ENCODE measurements at places on chromosomes 5 and 9. TPM values are rescaled to one million over a fixed set of nuclear protein-coding genes. Genes with fewer than 3 reads are reported as not detected.
A peak's percentile ranks its signal among the peaks of the same experiment; 100 is the strongest.

DNA sequence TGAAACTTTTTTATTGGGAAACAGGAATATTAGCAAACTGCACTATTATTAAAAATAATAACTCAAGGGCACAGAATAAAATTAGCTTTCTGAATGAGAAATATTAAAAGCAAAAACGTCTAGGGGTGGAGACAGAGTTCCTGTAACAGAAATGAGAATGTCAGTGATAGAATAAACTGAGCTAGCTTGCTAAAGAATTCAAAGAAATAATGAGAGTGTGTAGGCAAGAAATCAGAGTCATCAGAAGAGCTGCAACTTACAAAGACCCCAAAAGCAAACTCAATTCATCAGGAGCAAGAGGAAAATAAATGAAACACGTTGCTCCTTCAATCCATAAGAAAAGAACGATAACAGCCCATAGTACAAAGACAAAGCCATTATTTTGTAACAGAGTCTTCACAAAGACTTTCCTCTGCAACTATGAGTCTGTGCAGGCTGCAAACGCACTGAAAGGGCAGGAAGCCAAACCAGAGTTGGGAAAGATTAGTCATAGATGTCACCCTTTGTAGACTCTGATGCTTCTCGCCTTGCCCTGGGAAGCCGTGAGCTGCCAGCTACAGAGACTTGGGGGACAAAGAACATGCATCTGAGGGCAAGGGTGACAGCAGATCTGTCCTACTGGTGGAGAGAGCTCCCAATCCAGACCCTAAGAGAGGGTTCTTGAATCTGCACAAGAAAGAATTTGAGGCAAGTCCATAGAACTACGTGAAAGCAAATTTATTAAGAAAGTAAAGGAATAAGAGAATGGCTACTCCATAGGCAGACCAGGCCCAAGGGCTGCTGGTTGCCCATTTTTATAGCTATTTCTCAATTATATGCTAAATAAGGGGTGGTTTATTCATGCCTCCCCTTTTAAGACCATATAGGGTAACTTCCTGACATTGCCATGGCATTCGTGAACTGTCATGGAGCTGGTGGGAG lies 40.8 kb downstream of the SHC3 start:
- DNase-seq, result no peak

DNA sequence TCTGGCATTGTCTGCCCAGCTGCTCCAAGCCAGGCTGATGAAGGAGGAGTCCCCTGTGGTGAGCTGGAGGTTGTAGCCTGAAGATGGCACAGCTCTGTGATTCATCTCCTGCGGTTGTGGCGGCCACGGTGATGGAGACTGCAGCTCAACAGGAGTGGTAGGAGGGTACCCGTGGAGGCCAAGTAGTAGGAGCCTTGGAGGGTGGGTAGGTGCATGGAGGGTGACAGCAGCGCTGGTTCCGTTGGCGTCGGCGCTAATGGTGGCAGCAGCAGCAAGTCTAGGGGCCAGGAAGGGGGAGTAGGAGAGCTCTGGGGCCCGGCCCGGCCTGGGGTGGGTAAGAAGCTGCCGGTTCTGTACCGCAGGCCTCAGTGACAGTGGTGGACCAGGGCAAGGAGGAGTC lies 22.4 kb upstream of the TRIM52 start:
- no peak for DNase-seq

- peak; percentile 55 for DNase-seq
Observed at GRCh38 chr9:111482694-111483438, 1.3 kb downstream of the ECPAS start.

- no peak for DNase-seq
Observed at GRCh38 chr5:122941737-122942136, 94.8 kb downstream of the PPIC start.

DNA sequence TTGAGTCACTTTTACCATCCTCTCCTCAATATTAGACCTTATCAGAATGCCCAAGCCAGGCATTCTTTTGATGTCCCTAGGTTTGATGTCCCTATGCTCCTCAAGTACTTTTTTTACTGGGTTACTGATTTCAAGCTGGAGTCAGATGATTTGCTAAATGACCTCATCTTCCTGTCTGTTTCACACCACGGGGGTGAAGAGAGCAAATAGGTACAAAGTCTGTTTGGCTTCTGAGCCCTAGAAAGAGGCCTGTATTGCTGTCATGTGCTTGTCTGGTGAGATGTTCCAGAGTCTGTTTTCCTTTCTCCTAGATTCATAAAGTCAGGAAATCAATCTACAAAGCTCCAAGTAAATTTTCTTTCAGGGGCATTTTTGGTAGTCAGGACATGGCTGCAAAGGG lies 12.7 kb upstream of the DAB2 start:
- no peak for DNase-seq

- no peak for DNase-seq
Observed at GRCh38 chr5:62661126-62661525, 82.5 kb downstream of the LRRC70 start.

- DNase-seq, result no peak
Observed at GRCh38 chr5:55585206-55585610, 50.4 kb upstream of the PLPP1 start.

GRCh38 chr5:169148138-169148740 lies 152.7 kb downstream of the SLIT3 start:
- no peak for DNase-seq

GRCh38 chr5:135669416-135669815 lies 90.6 kb upstream of the CXCL14 start:
- no peak for DNase-seq

DNA sequence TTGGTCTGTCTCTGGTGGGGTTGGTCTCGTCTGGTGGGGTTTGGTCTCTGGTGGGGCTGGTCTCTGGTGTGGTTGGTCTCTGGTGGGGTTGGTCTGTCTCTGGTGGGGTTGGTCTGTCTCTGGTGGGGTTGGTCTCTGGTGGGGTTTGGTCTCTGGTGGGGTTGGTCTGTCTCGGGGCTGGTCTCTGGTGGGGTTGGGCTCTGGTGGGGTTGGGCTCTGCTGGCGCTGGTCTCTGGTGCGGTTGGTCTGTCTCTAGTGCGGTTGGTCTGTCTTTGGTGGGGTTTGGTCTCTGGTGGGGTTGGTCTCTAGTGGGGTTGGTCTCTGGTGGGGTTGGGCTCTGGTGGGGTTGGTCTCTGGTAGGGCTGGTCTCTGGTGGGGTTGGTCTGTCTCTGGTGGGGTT lies 16.3 kb upstream of the CD74 start:
- no peak for DNase-seq

- no peak for DNase-seq
Observed at GRCh38 chr9:4114569-4115505, 185.0 kb downstream of the GLIS3 start.

DNA sequence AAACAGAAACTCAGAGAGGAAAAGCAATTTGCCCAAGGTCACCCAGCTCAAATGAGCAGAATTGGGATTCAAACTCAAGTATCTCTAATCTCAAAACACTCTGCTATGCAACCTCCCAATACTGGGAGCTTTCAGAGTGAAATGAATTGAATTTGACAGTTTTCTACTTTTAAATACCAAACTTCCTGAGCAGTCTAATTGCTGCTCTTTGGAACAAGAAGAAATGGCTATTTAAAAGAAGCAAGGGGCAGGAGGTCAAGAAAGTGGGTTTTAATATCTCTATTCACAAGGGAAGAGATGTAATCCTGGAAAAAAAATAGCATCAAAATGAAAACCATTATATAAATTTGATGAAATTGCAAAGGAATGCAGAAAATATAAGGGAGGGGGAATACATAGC lies 142.6 kb downstream of the INSYN2B start:
- DNase-seq, result no peak

Gene LECT2
- total RNA-seq, result not detected

Gene RHOBTB3
- total RNA-seq, result 66.9 TPM

Gene PLEKHG4B
- total RNA-seq, result 21.7 TPM

Gene KCNMB1
- total RNA-seq, result 0.09 TPM

Gene LCN1
- total RNA-seq, result not detected

All from neural crest cell (in vitro differentiated cells).